Fibroblast of villous mesenchyme (primary cell): ENCODE measurements at places on chromosomes 5 and 9. TPM values are rescaled to one million over a fixed set of nuclear protein-coding genes. Genes with fewer than 3 reads are reported as not detected.

GRCh38 chr9:112411626-112412027 is 31.7 kb downstream of the HSDL2 start:
- DNase-seq = peak; percentile 67

- peak; percentile 58 for DNase-seq
Observed at GRCh38 chr5:79189439-79190234, 46.3 kb upstream of the JMY start.

GRCh38 chr9:32841314-32841713 is 58.0 kb downstream of the TMEM215 start:
- DNase-seq = no peak

DNA sequence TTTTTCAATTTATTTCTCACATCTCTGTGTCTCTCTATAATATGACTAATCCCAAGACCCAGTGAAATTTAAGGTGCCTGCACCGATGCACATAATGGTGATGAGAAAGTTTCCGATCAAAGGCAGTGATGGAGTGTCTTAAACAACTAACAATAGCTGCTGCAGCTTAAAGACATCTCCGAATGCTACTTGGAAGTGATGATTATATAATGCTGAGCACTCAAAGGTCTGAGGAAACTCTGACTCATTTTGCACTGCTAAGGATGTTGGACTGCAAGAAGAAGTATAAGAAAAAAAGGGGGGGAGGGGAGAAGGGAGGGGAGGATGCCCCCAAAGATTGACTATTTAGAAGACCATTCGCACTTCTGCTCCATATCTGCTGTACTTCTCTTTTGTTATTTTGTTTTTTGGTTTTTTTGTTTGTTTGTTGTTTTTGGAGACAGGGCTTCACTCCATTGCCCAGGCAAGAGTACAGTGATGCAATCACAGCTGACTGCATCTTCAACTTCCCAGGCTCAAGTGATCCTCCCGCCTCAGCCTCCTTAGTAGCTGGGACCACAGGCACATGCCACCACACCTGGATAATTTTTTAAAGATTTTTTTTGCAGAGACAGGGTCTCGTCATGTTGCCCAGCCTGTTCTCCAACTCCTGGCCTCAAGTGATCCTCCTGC is 192.2 kb downstream of the HSD17B3 start:
- DNase-seq = peak; percentile 25

DNA sequence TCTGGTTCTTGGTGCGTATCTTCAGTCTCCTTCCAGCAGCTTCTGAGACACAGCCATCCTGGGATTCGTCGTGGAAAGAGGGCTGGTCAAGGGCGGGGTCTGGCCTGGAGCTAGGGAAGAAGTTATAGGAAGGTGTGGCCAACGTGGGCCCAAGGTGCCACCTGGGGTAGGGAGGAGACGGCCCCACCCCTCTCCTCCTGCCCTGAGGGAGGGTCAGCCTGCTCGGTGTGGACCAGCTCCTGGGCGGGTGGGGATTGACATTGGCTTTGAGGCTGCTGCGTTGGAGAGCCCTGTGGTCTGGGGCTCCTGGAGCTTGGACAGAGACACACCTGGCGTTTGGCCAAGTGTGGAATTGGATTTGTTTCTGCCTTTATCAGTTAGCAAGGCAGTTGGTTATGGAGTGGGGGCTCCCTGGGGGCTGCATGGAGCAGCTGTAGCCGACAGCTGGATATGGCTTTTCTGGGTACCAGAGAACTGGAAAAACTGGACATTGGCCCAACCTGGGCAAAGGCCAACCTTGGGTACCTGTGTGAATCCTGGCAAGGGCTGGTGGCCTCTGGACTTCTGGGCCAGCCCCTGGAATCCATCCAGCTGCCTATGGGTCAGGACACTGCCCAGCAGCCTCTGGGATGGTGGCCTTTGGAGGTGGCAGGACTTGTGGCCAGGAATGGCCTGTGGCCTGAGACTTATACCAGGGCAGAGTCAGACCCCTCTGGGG is 75.7 kb upstream of the PPP1R26 start:
- DNase-seq = no peak

PGM5 gene
- total RNA-seq = 2.6 and 5.8 TPM in 2 replicates

ALDH1A1 gene
- total RNA-seq = 161 and 450 TPM in 2 replicates

- peak; percentile 43 for DNase-seq
Observed at GRCh38 chr5:56607551-56607950, 207.8 kb upstream of the MAP3K1 start.

GRCh38 chr9:90872835-90873294 is 71.2 kb downstream of the SYK start:
- no peak for DNase-seq

MARCOL gene
- total RNA-seq = not detected in 2 replicates

DNA sequence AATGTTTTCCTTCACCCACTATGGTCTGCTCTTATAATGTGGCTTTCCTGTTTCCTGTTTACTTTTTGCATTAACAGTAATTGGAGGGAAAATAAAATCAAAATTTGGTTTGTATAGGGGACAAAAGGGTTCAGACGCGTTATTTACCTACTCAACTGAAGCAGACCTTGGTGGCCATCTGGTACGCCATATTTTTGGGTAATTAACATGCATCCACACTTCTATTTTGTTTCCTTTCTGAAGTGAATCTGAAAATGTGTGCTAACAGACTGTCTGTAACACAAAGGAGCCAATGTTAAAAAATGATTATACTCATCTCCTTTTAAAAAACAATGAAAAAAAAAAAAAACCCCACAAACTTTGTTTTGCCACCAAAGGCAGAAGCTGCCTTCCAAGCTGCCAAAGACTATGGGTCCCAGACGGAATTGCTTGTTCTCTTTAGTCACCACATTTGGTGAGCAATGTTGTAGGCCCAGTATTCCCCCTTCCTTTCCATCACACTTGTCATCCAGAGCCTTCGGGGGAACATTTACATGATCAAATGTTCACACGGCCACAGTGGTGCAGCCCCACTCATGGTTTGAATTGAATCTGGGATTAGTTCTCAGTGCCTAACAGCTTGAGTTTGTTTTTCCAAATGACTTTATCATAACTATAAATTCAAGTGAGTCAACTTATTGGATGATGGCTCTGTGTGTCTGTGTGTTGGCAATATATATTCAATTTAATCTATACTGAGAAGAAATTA is 323.7 kb upstream of the CD180 start:
- DNase-seq = no peak
